Progenitor cell of endocrine pancreas (in vitro differentiated cells): ENCODE measurements at places on chromosomes 3 and 15.

DNA sequence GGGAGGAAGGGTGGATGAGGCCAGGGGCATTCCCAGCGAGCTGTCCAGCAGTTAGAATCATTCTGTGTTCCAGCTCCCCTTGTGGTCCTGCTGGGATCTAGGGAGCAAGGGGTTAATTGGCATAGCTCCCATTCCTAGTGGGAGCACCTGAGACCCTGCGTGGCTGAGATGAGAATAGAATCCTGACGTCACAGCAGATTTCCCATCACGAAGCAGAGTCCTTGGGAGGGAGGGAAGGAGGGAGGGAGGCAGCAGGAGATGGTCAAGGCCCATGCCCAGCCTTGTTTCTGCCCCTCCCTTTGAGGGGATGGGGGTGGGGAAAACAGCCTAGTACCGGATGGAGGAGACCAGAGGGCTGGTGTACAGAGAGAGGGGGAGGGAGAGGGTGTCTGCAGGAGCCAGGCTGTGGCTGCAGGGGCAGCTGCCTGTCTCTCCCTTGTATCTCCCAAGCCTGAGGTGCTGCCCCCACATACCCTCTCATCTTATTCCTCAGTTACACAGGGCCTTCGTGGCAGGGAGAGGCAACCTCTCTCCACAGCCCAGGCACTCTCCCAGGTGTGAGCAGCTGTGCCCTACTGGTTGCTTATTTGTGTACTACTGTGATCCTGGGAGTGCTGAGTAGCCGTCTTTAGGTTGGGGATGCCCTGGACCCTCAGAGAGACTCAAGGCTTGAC is 5.4 kb downstream of the TYRO3 start:
- DNase-seq, result no peak

GRCh38 chr3:12415014-12415680 is 69.1 kb upstream of the TSEN2 start:
- DNase-seq, result no peak

- no peak for DNase-seq
Observed at GRCh38 chr15:80609512-80609946, 85.6 kb upstream of the ABHD17C start.

- no peak for DNase-seq
Observed at GRCh38 chr3:170228093-170228766, 6.0 kb downstream of the PRKCI start.

GRCh38 chr3:81484520-81484919 is 276.9 kb downstream of the GBE1 start:
- DNase-seq, result no peak

DNA sequence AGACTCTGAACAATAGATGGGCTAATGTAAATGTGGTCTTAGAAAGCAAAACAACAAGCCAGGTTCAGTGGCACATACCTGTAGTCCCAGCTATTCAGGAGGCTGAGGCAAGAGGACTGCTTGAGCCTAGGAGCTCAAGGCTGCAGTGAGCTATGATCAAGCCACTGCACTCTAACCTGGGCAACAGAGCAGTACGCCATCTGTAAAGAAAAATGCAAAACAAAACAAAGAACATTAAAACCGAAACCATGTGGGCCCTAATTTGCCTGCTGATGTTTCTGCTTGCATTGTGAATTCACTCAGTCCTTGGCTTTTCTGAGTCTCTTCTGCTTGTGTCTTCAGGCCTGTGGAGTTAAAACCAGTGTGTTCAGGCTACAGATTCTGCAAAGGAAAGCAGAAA is 56.7 kb downstream of the CCNL1 start:
- DNase-seq, result no peak

DNA sequence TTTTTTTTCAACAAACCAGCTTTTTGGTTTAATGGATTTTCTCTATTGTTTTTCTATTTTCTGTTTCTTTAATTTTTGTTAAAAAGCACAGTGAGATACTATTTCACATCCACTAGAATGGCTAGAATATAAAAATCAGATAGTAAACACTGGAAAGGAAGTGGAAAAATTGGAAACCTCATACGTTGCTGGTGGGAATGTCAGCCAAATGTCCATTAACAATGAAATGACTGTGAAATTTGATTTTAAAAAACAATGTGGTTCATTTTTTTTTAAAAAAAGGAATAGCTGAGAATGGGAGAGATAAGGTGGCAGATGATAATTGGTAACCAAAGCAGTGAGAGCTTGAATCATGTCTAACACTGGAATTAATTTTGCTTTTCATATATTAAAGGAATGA is 19.9 kb downstream of the NR2C2 start:
- DNase-seq, result no peak

DNA sequence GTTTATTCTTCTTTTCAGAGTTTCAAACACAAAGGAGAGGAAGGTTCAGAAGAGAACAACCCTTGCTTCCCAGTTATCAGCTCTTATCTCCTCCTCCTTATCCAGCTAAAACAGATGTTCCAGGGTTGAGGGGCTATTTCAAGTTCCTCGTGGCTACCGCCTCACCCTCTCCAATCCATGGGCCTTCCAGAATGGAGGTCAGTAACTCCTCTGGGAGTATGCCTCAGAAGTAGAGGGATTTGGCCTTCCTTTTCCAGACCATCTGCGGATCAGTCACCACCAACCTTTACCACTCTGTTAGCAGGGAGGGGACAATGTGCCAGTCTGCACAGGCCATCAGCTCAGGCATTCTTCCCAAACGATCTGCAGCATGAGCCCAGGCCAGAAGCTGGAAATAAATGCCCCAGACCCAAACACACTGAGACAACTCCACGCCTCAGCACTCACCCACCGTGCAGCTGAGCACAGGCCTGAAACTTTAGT is 14.8 kb downstream of the HTR3C start:
- DNase-seq, result no peak

GRCh38 chr3:75171630-75172230 is 492.4 kb upstream of the FRG2C start:
- DNase-seq, result no peak

DNA sequence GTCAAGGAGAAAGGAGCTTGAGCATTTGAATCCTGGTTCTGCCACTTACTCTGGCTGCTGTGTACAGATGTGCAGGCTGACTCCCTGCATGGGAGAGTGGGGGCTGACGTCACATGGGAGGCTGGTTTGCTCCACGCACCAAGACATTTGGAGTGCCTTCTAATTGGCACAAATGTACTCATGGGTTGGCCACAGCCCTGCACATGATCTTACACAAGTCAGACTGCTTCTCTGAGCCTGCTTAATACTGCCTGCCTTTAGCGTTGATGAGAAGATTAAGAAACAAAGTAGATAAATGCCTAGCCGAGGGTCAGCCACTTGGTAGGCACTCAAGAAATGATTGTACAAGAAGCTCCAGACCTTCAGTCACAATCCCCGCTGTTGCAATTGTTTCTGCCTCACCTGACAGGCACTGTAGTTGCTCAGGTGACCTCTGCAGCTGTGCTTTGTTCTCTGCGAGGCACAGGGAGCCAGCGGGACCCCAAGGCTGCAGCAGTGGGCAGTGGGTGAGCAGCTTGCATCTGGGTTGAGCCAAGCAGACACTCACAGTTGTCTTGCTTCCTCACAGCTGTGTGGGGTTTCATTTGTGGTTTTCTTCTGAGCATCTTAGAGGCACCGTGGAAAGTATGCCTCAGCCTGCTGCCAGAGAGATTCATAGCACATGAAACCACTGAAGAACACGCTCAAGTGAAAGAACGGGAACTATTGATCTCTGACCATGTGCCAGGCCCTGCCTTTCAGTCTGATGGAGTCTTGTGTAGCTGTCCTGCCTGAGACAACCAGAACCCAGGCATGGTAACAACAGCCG is 33.1 kb downstream of the GRK7 start:
- no peak for DNase-seq

DNA sequence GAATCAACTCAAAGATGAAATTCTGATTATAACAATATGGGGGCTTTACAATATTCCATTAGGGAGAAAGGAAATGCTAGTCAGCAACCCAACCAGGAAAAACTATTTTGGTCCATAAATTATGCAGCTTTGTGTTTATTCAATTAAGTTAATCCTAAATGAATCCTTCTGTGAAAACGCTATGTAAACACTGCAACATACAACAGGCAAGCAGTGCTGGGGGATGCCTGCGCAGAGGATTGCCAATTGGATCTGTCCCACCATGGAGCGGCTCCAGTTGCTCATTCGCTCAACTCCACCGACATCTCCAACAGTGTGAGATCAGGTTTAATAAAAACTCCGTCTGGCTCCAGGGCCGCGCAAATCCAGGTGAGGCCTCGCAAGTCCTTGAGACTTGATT is 290.5 kb upstream of the VEPH1 start:
- DNase-seq, result no peak

- DNase-seq, result no peak
Observed at GRCh38 chr3:16305111-16305541, 40.1 kb downstream of the OXNAD1 start.

DNA sequence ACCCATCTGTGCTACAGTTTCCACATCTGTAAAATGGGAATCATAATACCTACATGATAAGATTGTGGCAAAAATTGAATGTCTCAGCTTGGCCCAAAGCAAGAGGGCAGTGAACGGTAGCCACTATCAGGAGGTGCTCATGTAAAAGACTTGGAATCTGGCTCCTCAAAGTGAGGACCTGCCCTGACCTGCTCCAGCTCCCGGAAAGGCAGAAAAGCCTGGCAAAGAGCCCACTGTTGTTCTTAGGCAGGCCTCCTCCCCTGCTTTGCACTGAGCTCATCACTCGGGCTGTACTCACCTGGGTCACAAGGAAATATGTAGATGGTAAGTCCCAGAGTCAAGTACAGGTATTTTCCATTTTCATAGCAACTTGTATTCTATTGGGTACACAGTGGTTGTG is 250.7 kb upstream of the TBL1XR1 start:
- no peak for DNase-seq

GRCh38 chr15:75449585-75450306 is 1.7 kb downstream of the SIN3A start:
- DNase-seq, result no peak

DNA sequence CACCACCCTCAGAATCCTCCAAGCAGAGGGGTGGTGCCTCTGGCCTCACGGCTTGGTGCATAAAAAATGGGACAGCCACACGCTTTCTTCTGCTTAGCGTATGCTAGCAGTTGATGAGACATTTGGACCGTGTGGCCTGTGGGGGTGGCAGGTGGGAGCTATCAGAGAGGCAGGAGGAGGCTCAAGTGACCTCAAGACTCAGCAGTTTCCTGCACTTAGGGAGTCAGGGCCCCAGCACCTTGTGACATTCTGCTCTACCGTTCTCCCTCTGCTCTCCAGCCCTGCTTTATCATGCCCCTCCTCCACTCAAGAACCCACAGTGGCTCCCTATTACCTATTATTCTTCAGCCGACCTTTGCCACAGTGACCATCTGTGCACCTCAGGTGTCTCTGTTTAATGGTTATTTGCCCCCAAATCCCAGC is 41.0 kb upstream of the CGNL1 start:
- no peak for DNase-seq

- no peak for DNase-seq
Observed at GRCh38 chr3:128294999-128295468, 141.8 kb downstream of the EEFSEC start.
